ENCODE measurements at places on chromosomes 5 and 9.

DNA sequence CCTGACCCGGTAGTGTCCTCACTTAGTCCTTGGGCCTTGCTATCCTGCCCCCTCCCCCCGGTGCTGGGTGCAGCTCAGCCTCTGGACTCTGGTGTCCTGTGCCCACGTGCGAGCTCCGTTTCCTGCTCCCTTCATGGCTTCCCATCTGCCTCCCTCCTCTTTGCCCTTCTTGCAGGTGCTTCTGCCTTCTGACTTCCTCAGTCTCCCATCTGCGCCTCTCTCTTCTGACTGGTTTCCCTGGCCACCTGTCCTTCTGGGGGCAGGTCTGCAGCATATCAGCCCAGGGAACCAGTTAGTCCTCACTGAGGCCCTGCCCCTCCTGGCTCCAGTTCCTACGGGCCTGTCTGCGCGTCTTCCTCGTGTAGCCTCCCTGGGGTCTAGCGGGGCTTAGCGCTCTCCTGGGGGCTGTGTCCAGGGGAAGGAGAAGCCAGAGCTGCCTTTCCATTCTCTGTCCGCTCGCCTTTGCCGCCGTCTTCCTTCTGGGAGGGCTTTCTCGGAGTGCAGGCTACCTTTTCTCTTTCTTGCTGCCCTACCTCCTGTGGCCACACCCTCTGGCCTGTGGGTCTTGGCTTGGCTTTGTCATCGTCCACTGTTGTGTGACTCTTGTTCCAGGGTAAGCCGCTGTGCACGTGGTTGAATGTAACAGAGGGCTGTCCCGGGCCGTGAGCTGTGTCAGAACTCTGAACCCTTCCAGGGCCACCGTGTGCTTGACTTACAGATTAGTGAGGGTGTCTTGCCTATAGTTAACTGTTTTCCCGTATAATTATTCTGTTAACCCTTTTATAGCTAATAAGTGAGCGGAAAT is 51.8 kb downstream of the EHMT1 start:
- no peak for DNase-seq

GRCh38 chr5:159212657-159213462 is 3.5 kb upstream of the RNF145 start:
- DNase-seq: no peak

- no peak for DNase-seq
Measured at GRCh38 chr5:54217826-54218503, 92.4 kb downstream of the ARL15 start.

DNA sequence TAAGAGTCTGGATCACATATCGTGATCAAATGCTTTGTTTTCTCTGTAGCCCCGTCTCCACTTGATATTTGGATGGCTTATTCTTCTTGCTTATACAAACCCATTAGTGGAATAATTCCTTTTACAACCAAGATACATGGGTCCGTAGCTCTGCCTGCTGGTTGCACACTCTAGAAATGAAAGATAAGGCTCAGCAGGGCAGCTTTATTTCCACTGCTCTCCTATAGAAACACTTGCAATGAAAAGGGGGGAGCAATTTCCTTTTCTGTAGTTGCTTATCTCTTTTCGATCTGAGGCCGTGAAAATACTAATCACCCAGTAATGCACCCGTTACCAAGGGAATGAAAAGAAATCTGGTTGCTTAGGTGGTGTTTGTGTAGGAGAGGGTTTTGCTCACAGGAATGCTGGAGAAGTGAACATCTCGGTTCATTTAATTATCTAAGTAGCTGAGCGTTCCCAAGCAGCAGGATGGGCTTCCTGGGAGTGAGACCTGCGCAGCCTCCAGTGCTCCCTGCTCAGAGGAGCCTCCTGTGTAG is 131.7 kb downstream of the ADAMTS16 start:
- no peak for DNase-seq

DNA sequence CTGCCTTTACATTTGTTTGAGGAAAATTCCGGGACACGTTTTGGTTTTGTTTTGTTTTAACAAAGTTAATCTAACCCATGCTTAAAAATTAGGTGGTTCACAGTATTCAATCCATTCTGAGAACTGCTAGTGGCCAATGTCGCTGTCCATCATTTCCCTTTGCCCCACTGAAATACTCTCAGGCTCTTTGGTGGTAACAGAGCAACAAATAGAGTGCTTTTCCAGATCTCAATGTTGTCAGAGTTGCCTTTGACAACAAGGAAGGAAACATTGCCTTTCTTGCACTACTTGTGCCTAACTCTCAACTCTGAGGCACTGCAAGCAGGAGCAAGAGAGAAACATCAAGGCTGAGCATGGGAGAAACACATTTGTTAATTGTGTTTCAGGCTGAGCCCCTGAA is 154.0 kb downstream of the MCTP1 start:
- no peak for DNase-seq

DNA sequence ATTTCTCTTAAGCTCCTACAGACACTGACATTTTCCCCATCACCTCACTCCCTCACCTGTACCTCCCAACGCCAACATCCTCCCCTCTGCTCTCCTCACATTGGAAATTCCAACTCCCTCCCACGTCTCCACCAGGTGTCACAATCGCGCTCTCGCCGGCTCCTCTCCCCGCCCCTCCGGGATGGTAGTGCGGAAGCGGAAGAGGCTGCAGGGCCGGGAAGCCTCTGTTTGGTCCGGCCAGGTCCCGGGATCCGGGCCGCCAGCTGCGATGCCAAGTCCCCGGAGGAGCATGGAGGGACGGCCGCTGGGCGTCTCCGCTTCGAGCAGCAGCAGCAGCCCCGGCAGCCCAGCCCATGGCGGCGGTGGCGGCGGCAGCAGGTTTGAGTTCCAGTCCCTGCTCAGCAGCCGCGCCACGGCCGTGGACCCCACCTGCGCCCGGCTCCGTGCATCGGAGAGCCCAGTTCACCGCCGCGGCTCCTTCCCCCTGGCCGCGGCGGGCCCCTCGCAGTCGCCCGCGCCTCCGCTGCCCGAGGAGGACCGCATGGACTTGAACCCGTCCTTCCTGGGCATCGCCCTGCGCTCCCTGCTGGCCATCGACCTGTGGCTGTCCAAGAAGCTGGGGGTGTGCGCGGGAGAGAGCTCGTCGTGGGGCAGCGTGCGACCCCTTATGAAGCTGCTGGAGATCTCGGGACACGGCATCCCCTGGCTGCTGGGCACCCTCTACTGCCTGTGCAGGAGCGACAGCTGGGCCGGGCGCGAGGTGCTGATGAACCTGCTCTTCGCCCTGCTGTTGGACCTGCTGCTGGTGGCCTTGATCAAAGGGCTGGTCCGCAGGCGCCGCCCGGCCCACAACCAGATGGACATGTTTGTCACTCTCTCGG is at the start of gene PLPP6:
PLPP6 (plus strand) TSS at position 187 of the 881 bp plus-strand sequence; CDS start at position 269, 82 bp downstream.
- DNase-seq: peak; percentile 80

DNA sequence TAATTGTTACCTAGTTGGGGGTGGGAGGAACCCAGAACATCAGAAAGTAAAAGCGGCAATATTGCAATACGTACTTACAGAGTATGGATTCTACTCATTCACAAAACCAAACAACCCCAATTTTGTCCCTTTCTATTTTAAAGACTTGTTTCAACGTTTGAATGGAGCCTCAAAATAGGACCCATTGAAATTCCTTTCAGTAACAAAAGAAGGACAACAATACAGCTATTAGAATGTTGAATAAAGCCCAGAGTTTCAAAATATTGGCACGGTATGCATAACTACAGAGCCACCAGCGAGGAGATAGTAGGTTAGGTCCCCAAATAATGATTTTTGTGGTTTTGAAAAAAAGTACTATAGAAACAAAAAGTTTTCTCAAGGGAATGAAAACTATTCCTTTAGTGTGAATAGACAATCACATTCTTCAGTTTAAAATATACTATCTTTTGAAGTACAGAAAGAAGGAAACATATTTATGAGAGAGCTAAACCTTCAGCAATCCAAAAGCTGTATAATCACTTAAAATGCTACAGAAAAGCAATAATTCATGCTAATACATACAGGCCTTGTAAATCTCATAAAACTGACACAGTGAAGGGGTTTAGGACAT is 235.5 kb downstream of the RFX3 start:
- no peak for DNase-seq

- no peak for DNase-seq
Measured at GRCh38 chr9:110971234-110971633, 67.0 kb downstream of the LPAR1 start.

DNA sequence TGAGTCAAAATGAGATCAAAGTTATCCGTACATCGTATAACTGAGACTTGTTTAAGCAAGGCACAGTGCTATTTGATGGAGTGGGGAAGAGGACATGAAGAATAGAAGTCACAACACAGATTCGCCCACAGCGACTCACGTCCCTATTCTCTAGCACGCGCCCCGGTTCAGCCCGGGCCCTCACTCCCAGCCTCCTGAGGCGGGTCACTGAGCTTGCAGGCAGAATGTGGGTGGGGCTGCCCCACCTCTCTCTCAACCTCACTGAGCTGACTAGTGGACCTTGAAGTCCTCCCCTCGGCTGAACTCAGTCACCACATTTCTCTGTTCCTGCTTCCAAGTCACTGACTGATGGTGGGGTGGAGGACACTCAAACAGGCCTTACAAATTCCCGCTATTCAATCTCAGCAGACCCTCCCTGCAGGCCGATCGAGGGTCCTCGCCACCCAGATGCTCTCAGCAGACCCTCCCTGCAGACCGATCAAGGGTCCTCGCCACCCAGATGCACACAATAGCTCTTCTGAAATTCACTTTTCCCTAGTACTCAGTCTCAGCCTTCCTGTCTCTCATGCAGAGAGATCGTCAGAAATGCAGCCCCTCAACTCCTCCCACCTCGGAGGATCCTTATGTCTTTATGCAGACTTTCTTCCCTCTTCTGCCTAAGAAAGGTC is 12.9 kb downstream of the GLDC start:
- DNase-seq: no peak

DNA sequence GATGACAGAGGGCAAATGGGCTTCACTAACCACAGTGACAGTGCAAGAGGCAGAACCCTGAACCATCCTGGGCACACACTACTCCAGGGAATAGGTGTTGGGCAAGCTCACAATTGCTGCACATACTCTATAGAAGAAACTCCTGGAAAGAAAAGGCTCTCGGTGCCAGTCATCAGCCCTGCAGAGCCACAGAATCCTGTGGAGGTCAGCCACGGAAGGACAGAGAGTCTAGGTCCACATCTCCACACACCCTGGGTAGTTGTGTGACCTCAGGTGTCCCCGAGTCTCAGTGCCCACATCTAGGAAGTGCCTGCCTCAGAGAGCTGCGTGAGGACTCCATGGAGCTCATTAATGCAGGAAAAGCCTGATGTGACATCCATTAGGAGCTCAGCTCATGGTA is 16.0 kb upstream of the ANGPTL2 start:
- no peak for DNase-seq

DNA sequence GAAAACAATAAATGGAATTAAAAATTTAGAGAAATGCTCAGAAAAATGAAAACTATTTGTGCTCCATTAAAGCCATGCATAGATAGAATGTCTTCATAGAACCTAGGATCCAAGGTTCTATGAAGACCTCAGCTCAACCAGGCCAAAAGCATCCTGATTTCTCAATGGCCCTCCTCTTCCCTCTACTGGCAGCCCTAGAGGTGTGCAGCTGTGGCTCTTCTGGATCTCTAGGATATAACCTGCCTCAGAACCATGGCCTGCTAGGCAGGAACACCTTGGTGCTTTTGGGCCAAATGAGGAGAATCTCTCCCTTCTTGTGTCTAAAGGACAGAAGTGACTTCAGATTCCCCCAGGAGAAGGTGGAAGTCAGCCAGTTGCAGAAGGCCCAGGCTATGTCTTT is 15.1 kb downstream of the IFNA1 start:
- DNase-seq: no peak

GRCh38 chr5:158805195-158805594 is 294.5 kb downstream of the EBF1 start:
- no peak for DNase-seq

DNA sequence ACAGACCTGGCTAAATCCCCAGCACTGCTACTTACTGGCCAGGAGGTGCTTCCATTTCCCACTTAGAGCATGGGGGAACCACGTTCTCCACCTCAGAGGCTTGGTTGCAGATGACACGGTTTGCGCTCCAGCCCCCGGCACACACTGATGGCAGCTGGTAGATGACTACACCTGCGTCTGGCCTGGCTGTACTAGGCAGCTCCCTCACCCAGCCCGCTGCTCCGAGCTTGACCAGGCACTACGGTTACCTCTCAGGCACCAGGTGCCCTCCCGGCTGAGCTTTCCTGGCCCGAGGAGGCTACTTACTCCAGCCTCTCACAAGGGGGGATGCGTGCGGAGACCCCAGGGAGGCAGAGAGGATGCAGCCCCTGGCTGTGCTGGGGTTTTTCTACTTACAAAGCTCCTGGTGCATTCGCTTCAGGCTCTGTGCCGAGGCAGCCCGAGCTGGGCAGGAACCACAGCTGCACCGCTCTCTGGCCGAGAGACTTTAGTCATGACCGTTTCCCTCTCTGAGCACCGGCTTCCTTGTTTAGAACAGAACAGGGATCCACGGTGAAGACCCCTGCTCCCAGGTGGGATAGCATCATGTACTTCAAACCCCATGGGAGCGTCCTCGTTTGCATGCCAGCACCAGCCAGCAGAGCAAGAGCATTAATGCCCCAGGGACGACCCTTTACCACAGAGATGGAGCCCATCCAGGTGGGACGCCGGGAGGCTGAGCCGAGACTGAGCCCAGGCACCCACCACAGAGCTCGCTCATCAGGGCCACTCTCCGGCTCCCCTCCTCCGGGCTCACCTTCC is 7.6 kb upstream of the GBGT1 start:
- no peak for DNase-seq

DNA sequence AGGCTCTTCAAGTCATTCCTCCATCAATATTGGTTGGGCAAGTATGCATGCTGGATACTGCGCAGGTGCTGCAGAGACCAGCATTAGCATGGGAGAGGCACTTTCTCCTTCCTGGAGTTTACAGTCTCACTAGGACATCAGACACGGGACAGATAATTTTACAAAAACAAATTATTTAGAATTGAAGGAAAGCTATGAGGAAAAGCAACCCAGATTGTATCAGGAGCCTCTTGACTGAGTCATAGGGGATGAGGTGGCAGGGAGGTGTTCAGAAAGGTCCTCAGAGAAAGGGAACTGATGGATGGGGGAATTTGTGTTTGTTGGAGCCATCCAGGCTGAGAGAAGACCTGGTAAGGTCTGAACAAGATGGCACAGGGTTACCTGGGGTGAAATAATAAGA is 24.5 kb upstream of the RAB14 start:
- no peak for DNase-seq
